Nucleus accumbens (tissue), 56 donors: ENCODE measurements at places on chromosomes 3 and 15.
A peak's percentile ranks its signal among the peaks of the same experiment; 100 is the strongest.

DNA sequence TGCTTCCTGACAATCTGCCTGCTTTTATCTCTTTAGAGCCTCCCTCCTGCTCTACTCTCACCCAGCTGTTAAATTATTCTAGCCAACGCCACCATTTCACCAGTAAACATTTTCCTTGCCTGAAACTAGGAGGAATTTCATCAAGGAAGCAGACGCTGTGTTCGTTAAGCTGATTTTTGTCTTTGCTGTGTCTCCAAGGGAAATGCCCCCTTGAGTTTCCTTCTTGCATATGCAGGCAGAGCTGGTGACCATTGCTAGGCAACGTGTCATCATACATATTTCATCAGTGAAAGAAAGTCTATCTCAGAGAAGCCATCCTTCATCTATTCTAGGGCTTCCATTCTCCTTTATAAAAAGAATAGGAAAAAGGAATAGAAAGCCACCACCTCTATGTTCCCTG lies 87.0 kb upstream of the ST8SIA2 start:
- no peak for DNase-seq

DNA sequence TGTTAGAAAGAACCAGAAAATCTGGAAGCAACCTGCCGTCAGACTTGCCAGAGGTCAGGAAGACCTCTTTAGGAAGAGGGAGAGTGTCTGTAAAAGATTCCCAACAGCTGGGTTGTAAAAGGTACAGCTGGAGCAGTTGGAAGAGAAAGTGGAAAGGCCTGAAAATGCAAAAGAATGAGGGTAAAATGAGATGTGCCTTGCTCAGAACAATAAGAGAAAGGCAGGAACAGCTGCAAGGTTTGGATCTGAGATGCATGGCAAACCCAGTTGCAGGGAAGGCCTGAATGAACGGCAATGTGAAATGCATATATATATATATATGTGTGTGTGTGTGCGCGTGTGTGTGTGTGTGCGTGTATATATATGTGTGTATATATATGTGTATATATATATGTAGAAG lies 88.1 kb downstream of the ZIC1 start:
- DNase-seq, result no peak

DNA sequence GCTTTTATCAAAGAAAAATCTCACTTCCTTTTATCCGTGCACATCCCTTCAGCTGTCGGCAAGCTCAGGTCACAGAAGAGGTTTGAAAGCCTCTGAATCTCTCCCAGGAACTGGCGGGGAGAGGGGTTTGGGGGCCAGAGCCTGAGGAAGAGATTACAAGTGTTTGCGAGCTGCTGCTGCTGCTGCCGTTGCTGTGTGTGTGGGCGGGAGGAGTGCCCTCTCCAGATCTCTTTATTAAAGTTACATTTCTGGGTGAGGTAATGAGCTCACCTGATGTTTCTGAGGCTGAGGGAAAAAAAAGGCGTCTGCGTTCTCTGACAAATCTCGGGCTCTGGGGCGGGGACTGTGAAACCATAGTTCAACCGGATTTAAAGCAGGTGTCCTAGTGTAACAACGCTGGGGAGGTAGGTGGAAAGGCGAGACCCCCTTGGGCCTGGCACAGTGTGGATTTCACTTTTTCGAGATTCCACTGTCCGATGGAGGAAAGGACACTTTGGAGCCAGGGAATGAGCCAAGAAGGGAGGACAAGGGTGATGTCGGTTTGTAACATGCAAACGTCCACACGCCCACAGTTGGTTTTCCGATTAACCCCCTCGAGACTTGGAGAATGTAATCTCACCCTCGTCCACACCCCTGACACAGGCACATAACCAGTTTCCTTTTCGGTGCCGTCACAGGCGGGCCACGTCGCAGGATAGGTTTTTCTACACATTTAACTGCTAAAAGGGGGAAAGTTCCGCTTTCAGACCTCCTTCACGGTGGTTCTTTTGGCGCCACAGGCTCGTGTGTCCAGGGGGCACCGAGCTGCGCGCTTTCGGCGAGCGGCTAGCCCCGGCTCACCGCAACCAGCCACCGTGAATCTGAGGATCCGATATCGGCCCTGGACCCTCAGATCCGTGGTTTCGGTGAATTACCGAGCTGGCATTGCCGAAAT lies 2.1 kb downstream of the ALCAM start:
- DNase-seq, result peak; percentile 84

DNA sequence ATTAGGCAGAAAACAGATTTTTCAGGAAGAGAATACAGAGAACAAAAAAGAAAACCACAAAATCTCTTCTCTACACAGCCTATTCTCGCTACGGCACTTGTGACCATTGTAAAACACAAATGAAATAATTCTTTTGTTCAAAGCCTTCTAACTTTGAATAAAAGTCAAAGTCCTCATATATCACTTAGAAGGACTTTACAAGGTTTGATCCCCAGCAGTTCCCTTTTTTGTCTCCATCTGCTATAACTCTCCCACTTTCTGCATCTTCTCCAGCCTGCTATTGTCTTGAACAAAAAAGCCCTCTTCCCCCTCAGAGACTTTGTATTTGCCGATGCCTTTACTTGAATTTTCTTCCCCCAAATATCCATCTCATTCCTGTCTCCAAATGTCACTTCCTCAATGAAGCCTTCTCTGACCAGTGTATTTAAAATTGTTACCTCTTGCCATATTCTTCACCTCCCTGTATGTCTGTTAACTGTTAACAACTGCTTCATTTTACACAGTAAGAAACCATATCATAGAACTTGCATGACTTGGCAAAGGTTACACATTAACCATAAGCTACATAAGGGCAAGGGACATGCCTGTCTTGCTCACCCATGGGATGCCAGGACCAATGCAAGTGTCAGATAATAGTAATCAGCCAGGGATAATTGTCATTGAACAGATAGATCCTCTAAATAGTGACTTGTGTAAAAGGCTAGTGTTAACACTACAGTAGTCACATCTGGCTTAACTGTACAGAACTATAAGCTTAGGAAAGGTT lies 122.4 kb downstream of the CBLB start:
- DNase-seq, result no peak

DNA sequence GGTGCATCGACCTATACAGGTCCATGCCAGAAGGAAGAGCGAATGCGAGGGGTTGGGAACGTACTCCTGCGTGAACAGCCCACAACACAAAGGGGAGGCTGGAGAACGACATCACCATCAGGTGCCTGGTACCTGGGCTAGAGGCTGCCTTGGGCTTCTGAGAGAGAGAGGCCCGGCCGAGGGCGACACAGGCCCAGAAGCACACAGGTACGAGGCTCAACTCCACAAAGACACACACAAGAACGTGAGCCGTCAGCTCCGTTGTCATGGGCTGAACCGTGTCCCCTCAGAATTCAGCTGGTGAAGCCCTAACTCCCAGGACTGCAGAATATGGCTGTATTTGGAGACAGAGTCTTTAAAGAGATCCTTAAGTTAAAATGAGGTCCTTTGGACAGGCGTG lies 134.3 kb downstream of the ATP10A start:
- no peak for DNase-seq

DNA sequence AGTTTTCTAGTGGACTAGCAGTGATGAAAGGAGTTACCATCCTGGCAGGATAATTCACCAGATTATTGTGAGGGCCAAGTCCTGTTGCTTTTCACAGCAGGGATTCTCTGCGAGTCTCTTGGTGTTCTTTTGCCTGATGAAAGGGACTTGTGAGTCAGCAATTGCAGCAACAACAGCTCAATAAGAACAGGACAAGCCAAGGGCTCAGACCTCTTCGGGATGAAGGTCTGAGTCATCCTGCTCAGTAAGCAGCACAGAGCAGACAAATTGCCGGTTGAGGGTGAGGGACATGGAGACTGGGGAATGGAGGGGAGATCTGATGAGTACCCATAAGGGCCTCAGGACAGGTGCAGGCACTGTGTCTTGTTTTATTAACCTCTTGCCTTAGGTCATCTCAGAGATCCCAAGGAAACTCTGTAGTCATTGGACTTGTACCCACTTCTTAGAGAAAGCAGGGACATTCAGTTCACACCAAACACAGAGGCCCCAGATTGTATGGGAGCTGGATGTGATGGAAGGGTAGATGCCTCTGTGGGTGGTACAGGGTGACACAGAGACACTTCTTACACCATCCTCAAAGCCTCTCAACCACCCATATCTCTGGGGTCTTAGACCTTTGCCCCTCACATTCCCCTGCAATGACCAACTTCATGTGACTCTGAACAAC lies 173.8 kb upstream of the TLE3 start:
- no peak for DNase-seq

DNA sequence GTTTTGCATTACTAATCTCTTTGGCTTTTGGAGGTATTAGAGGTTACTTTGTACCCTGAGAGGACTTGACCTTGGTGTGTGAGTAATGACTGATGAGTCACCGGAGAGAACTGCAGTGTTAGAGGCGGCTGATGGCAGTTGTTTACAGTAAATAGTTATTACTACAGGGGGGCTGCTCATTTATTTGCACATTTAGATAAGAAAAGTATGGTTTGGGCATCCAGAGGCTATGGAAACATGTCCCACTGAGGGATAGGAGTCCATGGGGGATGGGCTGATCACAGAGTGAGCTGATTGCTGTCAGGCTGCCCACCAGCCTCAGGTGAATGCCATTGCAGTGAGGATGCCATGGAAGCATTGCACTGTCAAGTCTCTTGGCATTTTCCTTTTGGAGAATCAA lies 17.3 kb upstream of the STAC start:
- DNase-seq, result no peak

DNA sequence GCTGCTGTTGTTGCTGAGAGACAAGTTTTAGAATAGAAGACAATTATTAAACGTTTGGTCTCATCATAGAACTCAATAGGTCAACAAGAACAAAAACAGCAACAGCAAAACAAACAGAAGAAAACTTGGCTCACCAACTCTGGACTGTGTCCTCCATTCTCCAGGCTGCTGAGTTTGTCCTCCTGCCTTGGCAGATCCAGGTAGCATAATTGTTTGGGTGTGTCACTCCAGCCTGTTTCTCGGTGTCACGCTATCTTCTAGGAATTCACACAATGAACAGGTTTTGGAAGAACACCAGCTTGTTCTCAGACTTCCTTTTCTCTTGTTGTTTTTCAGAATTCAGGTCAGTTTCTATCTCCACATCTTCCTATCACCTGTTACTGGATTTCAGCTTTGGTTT lies 34.7 kb downstream of the ARRDC4 start:
- no peak for DNase-seq

- peak; percentile 3 for DNase-seq
These were observed 21.5 kb downstream of the CFAP161 start for GRCh38 chr15:81155375-81156218.

GRCh38 chr15:37104424-37104981 lies 4.2 kb upstream of the MEIS2 start:
- DNase-seq, result no peak

DNA sequence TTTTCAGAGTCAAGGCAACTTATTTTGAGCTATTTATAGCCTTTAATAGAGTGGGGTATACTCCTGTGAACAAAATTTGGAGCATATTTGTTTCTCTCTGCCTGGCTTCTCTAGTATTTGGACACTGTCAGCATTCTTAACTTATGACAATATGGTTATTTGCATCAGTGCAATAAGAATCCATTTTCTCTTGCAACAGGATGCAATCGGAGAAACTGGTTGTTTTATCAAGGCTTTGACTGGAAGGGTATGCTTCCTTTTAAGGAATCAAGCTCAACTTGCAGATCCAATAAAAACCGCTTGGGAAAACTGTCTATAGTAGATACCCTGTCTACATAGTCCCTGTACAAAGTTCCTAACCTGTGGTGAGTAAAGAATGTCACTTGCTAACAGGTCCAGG lies 106.7 kb downstream of the DPH6 start:
- DNase-seq, result no peak

DNA sequence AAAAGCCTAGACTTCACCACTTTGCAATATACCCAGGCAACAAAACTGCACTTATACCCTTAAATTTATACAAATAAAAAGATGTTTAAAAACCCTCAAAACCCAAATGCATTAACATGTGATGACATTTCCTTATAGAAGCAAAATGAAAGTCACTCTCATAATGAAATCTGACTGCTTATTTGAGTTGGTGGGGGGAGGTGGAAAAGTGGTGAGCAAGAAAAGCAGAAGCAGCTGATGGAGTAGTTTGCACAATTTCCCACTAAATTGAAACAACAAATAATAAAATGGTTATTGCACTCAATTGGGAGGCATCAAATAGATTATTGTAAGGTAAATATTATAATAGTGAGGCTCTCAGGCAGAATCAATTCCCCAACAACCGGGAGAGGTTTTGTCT lies 54.0 kb upstream of the GADL1 start:
- DNase-seq, result no peak

DNA sequence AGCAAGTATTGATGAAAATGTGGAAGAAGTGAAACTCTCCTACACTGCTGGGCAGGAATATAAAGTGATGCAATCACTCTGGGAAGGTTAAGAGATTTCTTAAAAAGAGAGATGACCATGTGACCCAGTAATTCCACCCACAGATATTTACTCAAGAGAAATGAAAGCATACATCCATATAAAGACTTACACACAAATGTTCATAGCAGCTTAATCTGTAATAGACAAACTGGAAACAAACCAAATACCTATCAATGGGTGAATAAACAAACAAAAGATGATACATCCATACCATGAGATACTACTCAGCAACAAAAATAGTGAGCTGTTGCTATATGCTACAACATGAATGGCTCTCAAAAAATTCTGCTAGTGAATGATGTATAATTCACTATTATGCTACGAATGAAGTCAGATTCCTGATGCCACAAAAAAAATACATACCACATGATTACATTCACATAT lies 463.3 kb downstream of the MAGI1 start:
- no peak for DNase-seq

DNA sequence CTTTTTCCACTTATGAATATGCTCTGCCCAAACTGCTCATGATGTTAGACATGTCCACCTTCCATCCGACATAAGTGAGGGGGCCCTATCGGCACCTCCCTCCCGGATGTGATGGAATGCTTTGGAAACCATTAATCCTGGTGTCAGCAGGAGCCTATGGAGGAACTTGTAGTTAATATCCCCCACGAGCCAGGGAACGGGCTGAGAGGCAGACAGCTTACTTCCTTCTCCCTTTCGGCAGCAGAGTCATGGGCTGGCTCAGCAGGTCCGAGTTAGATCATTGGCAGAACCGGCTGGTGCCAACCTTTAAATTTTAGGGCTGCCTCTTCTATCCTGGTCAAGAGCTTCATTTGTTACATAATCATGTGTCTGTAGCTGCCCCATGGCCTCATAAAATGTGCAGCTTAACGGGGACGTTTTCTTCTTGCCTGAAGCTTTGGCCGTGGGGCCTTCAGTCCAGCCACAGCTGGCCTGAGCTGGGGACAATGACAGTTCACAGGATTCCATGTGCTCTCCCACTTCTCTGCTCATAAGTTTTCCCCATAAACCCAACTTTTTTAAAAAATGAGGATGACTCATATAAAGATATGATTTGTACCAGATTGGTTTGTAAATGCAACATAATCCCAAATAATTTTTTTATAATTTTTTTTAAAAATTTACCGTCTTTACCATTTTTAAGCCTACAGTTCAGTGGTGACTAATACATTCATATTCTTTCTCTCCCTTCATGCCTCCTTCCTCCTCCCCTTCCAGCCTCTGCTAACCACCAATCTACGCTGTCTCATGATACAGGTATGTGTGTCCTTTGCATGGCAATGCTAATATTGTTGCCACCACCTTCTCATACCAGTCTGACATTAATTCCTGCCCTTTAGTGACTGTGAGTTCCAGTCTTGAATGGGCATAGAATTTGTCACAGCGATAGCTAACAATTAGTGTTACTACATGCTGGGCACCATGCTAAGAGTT lies 62.2 kb upstream of the RGMA start:
- DNase-seq, result no peak

- DNase-seq, result no peak
These were observed 198.5 kb downstream of the THSD4 start for GRCh38 chr15:71313806-71314205.

GRCh38 chr3:108090049-108090700 lies 656 bp downstream of the CD47 start:
- DNase-seq, result peak; percentile 33
